ENCODE measurements at places on chromosomes 7 and 10. TPM values are rescaled to one million over a fixed set of nuclear protein-coding genes. Genes with fewer than 3 reads are reported as not detected.

DNMBP gene
- total RNA-seq, result 31.0 TPM

MYO1G gene
- total RNA-seq, result 0.36 TPM

ZNF680 gene
- total RNA-seq, result 15.2 TPM

WIPF3 gene
- total RNA-seq, result 1.2 TPM

CYP3A4 gene
- not detected for total RNA-seq

All from Caco-2 (cell line).